ENCODE measurements at places on chromosomes 1 and 21.

GRCh38 chr1:15885269-15885668 is 37.8 kb downstream of the SPEN start:
- DNase-seq = no peak

- DNase-seq = no peak
Observed at GRCh38 chr1:161921990-161922389, 101.7 kb downstream of the OLFML2B start.

GRCh38 chr21:26800001-26800400 is 45.2 kb downstream of the ADAMTS1 start:
- DNase-seq = no peak

- DNase-seq = no peak
Observed at GRCh38 chr1:60963167-60963940, 119.0 kb upstream of the NFIA start.

GRCh38 chr1:109634771-109635750 is 15.4 kb downstream of the AMPD2 start:
- DNase-seq = no peak

DNA sequence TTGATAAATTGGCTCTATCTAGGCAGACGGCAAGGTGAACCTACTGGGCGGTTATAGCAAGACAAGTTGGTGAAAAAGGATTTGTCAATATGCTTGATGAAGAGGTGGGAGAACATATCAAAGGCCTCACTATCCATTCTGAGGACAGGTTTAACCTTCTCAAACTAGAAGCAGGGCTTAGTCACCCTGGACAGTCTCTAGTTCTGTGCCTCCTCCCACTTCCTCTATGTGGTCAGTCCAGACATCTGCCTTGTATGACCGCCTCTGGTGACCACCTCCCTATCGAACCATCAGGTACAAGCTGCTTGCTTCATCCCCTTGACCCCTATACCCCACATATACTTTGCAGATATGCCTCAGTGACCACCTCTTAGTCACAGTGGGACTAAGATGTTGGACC is 2.3 kb upstream of the SCYL3 start:
- no peak for DNase-seq

DNA sequence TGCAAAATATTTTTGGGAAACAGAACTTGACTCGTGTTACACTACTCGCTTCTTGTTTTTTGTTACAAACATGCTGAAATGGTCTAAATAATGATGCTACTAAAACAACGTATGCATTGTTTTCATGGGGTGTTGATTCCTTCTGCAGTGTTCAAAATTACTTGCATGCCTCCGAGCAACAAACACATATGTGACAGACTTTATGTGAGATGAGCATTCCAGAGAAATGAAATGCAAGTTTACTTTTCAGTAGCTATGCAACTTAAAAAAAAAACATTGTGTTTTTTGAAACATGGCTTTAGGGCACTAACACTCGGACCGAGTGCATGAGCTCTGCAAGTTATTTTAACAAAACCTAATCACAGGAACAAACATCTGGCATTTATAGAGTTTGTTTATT is 84.8 kb downstream of the CAMTA1 start:
- no peak for DNase-seq

- no peak for DNase-seq
Observed at GRCh38 chr1:22643381-22643780, at the start of gene C1QC. TSS of gene C1QC (plus strand) at chr1:22643633. CDS start at chr1:22644024, 391 bp downstream.

DNA sequence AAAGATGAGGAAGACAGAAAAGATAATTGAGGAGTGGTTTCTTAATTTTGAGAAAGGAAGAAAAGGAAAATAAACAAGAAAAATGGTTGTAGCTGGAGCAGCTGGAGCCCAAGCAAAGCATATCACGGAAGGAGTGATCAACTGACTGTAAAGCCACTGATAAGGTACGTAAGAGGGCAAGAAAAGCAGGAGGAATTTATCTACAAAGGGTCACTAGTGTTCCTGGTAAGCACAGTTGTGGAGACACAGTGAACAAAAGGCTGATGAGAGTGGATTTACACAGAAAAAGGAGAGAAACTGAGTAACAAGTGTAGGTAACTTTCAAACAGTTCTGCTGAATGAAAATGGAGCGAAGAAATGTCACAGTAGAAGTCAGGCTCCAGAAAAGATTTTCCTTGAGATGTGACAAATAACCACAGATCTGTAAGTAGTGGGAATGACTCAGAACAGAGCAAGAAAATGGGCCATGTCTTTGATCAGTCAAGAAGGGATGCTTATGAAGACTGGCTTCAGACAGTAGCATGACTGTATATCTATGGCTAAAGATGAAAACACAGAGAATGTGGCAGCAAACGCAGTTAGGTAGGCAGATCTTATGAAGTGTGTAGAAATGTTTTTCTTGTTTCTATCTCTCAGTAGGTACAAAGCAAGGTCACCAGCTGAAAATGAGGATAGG is 45.6 kb upstream of the RBM34 start:
- no peak for DNase-seq

GRCh38 chr1:64569411-64569810 is 99.5 kb downstream of the CACHD1 start:
- DNase-seq = no peak

GRCh38 chr21:41783476-41784180 is 16.8 kb upstream of the RIPK4 start:
- DNase-seq = no peak

DNA sequence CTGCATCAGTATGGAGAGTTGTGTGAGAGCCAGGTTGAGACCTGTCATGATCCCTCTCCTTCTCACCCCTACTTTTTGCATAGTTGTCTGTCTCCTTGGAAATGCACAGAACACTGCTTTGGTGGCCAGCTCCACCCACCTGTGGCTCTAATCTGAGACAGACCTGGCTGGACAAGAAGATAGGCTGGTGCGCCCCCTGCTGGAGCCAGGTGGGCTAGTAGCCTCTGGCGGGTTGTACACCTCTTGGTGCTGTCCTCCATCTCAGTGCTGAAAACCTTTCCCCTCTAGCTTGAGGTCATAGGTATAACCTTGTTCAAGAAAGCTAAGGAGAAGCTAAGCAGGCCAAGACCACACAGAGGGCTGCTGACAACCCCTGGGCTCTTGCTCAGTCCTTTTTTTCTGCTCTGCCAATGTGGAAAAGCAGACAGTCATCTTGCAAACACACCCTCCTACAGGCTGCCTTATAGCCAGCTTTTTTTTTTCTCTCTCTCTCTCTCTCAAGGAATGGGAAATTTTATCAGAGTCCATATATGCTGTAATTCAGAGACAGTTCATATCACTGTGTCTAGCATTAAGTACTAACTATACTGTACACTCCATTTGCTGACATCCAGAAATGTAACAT is 58.8 kb upstream of the SPATA6 start:
- no peak for DNase-seq
